A549 treated with Hydrocortisone at 1 μM for 4 hours (cell line): ENCODE measurements at places on chromosomes 7 and 10. TPM values are rescaled to one million over a fixed set of nuclear protein-coding genes. Genes with fewer than 3 reads are reported as not detected.

Gene ADD3
- 3.1 to 6.3 TPM (median 5.3 TPM) in 5 replicates for total RNA-seq

Gene OR6B1
- total RNA-seq = not detected in 5 replicates

Gene PCLO
- total RNA-seq = 0.93 to 1.2 TPM (median 0.97 TPM) in 5 replicates

Gene SEMA4G
- total RNA-seq = 6.9 to 8.5 TPM (median 7.8 TPM) in 5 replicates

Gene TRIM50
- total RNA-seq = not detected in 5 replicates
